Activated CD4-positive, CD25-positive, alpha-beta regulatory T cell treated with anti-CD3 and anti-CD28 coated beads, Interleukin-2, amount 50 U/mL, for 24 hours (primary cell): ENCODE measurements at places on chromosomes 6 and 20.

- no peak for ATAC-seq
These were observed 25.2 kb downstream of the PYGB start for GRCh38 chr20:25273046-25273445.

GRCh38 chr6:134114918-134115714 lies 62.7 kb upstream of the SLC2A12 start:
- no peak for ATAC-seq

GRCh38 chr6:2028457-2029038 lies 216.9 kb downstream of the GMDS start:
- no peak for ATAC-seq

- no peak for ATAC-seq
These were observed 19.1 kb upstream of the AAR2 start for GRCh38 chr20:36217226-36217625.

- ATAC-seq: no peak
These were observed 330.6 kb upstream of the EPHA7 start for GRCh38 chr6:93749930-93750329.

DNA sequence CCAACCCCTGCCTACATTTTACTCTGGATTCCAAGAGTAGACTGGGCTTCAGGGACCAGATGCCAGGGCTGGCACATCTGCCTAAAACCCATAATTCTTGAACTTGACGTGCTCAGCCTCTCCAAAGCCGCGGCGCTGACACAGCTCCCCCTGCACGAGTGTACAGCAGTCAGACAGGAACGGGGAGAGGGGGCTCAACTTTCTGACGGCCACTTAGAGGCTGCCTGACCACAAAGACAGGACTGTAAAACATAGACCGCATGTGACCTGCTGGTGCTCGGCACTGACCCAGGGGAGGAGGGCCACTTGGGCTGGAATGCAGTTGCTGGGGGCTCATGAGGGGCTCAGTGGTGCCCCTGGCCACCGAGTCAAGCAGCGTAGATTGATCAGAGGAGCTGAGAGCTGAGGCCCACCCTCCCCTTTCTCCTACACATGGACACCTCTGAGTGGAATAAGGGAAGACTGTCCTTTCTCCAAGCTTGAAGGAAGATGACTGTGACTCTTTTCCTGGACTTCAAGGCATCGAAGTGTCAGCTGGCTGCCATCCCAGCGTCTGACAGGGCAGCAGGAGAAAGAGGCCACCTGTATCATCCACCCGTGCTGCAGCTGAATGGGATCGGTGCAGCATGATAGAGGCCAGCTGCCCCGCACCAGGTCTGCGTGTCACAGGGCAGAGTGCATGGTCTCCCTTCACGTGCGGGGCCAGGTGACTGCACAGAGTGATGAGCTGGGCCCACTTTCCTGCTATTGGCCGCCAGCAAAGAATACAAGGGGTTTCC lies 171.3 kb upstream of the AGPAT4 start:
- ATAC-seq: no peak

GRCh38 chr20:41165001-41165882 lies 27.9 kb downstream of the PLCG1 start:
- no peak for ATAC-seq

DNA sequence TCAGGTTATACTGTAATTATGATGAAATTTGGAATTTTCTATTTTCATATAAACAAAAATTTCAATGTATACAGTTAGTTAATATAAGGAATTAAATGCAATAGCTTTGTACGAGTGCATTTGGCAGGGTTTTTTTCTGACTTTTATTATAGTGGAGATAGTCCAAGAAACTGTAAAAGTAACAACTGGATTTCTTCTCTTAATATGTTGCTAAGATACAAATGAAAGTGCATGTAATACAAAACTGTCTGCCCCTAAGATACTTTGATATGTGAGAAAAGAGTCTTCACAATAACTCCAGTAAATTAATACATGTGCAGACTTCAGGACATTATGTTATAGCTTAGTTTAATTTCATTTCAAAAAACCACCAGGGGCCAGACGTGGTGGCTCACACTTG lies 721.4 kb downstream of the CBLN4 start:
- ATAC-seq: no peak

- ATAC-seq: no peak
These were observed 111.3 kb upstream of the LGSN start for GRCh38 chr6:63430985-63431519.

DNA sequence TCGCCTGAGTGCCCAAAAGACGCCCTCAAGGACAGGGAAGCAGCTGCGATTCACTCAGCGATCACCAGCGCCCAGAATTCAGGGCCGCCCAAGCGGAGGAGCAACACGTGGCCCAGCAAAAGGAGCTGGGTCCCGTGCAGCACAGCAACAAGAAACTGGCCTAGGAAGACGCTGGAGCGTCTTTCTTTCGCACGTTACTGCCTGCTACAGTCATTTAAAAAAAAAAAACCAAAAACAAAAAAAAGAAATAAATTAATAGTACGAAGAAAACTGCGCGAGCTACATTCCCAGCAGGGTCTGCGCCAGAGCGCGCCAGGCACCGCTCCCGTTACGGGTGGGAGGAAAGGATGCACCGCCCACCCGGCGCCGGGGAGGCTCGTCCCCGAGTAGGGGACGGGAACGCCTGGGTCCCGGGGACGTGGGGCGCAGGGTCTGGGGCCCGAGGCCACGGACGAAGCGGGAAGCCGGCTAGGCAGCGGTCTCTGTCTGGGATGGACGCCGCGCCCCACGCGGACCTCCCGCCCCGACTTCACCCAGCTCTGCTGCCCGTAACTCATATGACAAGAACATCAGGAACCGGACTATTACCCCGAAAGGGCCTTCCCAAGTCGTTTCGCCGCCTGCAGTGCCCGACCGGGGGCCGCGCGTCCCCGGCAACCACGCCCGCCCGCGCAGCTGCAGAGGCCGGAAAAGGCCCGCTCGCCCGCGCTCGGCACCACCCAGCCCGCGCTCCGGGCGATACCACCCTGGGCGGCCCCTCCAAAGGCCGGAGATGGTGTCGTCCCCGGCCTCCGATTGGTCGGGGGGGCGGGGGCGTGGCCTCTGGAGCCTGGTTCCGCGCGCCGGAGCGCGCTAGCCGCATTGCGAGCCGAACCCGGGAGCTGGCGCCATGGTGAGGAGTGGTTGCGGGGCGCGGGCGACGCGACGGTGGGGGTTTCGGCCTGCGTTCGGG lies at the start of gene NOP56:
Gene NOP56 (plus strand): TSS at position 861 of the 952 bp plus-strand sequence. CDS start 29 bp downstream, at position 890.
- ATAC-seq: peak; percentile 90

DNA sequence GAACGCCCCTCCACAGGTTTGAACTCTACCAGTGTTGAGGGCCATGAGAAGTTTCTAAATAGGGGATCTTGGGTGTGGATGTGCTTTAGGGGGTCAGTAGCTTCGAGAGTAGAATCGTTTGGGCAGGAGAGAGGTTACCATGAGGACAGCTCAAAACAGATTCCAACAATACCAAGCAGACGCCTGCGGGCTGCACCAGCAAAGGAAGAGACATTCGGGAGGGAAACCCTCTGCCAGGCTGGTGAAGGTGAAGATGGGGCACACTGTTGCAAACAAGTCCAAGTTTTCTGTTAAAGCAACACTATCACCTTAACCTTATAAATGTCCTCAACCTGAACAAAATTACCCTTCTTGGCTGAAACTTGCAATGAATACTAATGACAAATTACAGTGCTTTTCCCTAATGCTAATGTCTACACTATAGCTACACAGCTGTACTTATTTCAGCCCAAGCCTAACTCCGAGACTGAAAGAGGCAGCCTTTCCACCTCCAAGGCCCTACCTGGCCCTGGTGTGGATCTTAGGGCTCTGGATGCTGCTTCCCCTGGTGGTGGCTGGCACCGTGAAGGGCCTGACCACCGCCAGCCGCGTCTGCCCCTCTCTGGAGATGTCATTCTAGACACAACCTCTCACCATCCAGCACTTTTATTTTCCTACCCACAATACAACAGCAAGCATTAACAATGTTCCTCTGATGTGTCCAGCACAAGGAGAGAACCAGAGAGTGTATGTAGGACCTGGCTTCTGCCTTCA lies 80.1 kb downstream of the DLL1 start:
- ATAC-seq: no peak

GRCh38 chr6:113009682-113010081 lies 662.6 kb downstream of the RFPL4B start:
- ATAC-seq: no peak

GRCh38 chr6:8439601-8440268 lies 4.4 kb upstream of the SLC35B3 start:
- ATAC-seq: no peak

GRCh38 chr6:9523462-9523861 lies 891.4 kb downstream of the TFAP2A start:
- no peak for ATAC-seq

DNA sequence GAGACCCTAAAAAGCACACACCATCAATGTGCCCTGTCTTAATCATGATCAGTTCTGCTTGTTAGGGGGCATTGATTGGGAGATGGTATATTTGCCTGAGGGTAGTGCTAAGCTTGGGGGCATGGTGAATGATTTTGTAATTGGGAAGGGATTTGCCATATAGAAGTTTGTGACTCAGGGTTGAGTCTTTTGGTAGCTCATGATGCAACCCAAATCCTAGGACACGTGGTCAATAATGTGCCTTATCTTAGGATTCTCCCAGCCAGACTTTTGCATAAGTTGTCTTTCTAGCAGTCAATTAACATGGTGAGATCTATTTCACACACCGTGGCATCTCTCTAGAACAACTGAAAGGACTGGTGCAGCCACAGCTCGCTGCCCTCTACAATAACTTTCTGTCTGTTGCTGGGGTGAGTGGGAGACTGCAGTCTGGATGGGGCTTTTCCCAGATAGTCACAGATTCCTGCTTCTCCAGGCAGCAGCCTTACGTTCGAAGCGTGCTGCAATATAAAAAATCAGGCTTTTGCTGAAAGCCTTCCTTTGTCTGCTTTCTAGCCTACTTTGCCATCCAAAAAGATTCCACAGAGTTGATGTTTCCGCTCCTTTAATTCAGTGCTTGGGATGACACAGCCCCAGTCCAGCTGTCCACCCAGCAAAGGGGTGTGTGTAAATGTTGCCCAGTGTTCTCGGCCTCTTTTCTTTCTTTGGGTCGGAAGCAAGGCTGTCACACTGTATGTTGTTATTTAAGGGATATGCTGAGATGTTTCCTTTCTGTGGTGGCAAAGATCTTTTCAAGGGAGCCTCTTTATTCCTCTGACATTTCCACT lies 58.9 kb downstream of the ID4 start:
- no peak for ATAC-seq

- no peak for ATAC-seq
These were observed 2.5 kb downstream of the RIMS1 start for GRCh38 chr6:71888756-71889340.

DNA sequence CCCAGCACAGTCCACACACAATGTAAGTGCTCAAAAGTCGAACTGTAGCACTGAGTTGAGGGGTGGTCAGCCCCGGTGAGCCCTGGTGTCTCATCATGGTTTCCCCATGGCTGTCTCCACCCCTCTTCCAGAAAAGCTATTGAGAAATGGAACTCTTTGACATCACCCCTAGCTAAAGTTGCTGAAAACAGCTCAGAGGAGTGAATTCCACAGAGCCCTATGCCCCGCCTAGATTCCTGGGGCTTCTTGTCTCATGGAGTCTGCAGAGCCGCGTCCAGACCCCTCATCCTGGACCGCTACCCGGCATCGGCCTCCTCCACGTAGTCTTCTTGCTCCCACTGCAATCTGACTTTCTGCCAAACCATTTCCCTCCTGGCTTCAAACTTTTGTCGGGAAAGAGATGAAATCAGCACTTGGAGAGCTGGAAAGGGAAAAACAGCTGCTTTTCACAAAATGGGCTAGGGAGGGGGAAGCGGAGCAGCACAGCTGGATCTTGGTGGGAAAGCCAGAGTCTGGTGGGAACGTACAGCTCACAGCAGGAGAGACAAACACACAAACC lies 132.2 kb downstream of the SNX5 start:
- no peak for ATAC-seq

DNA sequence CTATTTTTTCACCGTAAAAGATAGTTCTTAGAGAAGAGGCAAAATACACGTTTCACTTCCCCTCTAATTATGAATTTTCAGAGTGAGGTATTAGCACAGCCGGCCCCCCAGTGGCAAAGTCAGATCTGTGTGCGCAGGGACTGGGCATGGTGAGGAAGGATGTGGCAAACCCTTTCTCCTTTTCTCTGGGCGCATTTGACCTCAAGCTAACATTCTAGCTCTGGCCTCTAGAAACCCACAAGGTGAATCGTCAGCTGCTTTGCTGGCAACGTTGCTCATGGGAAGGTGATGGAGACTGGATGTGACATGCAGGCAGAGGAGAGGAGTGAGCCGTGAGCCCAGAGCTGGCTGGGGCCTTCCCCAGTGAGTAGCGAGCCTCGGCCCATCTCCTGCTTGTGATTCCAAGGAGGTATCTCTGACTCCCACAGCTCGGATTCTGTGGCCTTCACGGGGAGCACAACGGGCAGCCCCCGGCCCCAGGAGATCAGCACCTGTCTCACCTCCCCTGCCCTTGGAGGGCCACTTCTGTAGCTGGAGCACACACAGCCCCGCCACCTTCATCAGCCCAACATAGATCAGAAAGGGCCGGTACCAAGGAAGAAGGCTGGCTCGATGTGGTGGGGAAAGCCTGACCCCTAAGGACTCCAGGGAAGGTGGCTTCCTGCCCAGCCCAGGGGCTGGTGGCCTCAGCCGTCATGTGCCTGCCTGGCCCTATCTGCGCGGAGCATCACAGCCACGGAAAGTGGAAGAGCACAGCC lies 152.8 kb downstream of the TAF4 start:
- no peak for ATAC-seq

- ATAC-seq: no peak
These were observed 53.1 kb downstream of the NINL start for GRCh38 chr20:25532015-25532751.

DNA sequence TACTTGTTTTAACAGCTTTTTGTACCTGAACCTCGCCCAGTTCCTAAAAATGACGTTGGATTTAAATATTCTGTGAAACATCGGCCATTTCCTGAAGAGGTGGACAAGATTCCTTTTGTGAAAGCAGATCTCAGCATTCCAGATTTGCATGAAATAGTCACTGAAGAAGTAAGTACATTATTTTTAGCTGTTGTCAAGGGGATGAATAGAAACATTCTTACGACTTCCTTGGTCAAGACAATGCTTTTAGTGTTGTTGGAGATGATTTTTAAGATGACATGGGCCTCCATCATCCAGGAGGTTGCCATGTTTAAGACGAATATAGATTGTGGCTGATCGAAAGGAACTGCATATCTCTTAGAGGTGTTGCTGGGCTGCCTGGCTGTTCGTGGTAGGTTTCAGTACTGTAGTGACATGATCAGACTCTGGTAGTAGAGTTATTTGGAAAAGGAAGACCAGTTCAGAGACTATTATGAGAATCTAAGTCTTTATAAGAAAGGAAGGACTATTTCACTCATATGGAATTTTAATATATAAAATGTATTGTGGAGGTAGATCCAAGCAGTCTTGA lies 29.9 kb upstream of the ADIG start:
- no peak for ATAC-seq

- no peak for ATAC-seq
These were observed 20.4 kb upstream of the EXOC2 start for GRCh38 chr6:713351-713750.

GRCh38 chr6:33993653-33994471 lies 152.0 kb downstream of the GRM4 start:
- ATAC-seq: no peak

GRCh38 chr20:33515569-33516216 lies 25.8 kb downstream of the CBFA2T2 start:
- ATAC-seq: no peak

- ATAC-seq: no peak
These were observed 308.9 kb downstream of the EYA4 start for GRCh38 chr6:133550026-133550425.
